Skeletal muscle cell (primary cell): ENCODE measurements at places on chromosomes 7 and 10.

- no peak for DNase-seq
Measured at GRCh38 chr7:50982626-50983025, 199.9 kb upstream of the GRB10 start.

- DNase-seq: no peak
Measured at GRCh38 chr10:5618042-5618441, 48.4 kb downstream of the ASB13 start.

- no peak for DNase-seq
Measured at GRCh38 chr10:132387764-132388210, 9.2 kb upstream of the PWWP2B start.

- DNase-seq: no peak
Measured at GRCh38 chr7:69780379-69780778, 182.1 kb downstream of the AUTS2 start.

DNA sequence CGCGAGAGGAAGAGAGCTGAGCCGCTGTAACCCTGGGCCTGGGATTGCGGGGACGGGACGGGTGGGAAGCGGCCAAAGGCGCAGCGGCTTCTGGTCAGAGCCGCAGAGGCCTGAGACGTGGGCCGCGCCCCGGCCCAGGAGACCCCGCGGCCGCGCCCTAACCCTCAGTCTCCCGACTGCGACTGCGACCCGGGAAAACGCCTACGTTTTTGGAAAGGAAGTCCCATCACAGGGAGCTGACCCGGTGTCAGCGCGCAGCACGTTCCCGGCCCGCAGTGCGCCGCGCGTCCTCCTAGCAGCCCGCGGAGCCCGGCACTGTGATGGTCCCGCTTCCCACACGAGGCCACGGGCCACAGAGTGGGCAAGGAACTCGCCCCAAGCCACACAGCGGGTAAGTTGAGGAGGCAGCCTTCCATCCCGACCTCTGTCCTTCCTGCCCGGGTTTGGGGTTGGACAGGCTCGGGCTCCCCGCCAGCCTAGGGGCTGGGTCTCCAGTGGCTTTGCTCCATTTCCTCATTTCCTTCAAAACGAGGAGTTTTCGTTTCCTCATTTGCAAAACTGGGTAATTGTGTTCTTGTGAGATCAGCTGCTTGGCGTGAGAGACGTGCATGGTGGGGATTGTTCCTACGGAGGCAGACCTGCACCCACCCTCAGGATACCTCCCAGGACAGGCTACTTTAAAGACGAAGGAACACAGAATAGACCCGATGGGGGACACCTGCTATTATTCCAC lies 1.2 kb downstream of the GPNMB start:
- DNase-seq: no peak

GRCh38 chr7:35848725-35849124 lies 47.9 kb downstream of the SEPTIN7 start:
- DNase-seq: no peak

- DNase-seq: peak; percentile 88
Measured at GRCh38 chr10:48634198-48634983, 29.5 kb upstream of the ARHGAP22 start.
